ENCODE measurements at places on chromosomes 2 and 18. TPM values are rescaled to one million over a fixed set of nuclear protein-coding genes. Genes with fewer than 3 reads are reported as not detected.

GRCh38 chr2:38274286-38275276 lies 102.5 kb downstream of the ATL2 start:
- peak; percentile 87 for DNase-seq

DNA sequence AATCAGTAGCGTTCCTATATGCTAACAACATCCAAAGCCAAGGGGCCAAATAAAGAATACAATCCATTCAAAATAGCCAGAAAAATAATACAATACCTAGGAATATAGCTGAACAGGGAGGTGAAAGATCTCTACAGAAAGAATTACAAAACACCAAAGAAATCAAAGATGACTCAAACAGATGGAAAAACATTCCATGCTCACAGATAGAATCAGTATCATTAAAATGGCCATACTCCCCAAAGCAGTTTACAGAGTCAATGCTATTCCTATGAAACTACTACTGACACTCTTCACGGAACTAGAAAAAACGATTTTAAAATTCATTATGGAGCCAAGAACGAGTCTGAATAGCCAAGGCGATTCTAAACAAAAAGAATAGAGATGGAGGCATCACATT lies 57.4 kb downstream of the CCBE1 start:
- DNase-seq = no peak

DNA sequence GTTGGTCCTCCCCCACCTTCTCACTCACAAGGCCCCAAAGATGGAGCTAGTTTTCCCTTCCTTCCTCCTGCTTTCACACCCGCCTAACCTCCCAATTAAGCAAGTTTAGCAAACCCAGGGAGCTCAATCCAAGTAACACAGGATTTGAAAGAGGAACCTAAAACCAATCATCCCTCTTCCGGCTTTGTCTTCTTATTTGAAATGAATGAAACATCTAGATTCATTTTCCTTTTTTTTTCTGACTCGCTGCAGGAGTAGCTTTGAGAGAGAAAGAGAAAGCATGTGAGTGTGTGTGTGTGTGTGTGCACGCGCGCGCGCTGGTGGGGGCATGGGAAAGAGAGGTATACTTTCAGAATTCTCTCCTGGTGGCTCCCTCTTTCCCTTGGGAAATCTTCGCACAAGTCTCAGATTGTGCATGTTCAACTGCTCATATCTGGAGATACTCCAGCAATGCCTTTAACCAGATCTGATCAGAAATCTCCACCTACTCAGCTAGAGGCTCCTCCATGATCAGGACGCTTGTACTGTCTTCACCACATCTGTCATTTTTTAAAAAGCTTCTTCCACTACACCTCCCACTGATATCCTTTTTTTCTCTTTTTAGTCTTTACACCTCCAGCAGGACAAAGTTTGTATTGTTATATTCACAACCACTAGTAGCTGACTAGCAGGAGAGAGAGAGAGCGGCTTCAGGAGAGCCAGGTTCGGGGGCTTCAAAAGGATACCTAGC lies 1.7 kb downstream of the SLC8A1 start:
- DNase-seq = no peak

DNA sequence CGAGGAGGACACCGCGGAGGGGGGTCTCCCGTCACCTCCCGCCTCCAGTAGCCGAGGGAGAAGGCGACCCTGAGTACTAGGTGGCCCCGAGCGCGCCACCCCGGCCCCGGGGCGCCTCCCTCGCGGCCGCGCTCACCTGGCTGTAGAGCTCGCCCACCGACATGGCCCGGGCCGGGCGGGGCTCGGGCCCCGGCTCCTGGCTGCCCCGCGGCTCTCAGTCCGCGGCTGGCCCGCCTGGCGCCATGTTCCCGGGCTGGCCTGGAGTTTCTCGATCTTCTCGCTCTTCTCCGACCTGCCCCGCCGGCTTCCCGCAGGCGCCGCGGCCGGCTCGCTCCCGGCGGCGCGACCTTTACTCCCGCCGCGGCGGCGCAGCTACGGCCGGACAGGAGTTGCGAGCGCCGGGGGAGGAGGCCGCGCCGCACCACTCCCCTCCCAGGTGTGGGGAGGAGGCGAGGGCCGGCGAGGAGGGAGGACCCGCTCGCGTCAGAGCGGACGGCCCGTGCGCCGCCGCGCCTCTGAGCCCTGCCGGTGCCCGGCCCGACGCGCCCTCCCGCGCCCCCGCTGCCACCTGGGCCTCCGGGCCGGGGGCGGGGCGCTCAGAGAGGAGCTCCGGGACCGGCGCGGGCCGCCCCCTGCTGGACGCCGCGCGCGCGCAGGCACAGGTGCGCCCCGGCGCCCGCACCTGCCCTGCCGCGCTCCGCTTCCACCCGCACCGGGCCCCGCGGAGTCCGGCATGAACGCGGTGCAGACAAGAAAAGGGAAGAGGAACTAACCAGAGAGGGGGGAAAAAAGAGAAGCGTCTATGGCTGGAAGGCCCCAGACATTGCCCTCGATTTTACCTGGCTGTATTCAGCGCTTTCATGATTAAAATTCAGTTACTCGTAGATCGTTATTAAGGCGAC lies at the start of gene MYO5B:
MYO5B (minus strand) TSS at position 517 of the 902 bp plus-strand sequence; CDS start at position 163, 354 bp downstream.
- DNase-seq = peak; percentile 7

DNA sequence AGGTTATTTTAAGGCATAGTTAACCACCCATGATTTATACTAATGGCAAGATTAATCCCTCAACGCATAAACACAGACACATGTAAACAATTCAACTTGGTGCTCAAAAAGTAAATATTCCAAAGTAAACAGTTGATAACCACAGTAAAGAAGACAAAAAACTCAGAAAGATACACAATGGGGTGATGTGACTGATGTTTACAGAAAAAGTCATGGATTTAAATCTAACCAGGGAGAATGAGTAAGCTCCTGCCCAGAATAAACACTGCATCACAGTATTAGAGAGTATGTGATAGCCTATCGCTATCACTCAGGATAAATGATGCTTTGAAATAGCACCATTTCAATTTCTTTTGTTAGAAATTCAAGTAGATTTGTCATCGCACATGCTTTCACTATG lies 49.3 kb downstream of the HIBCH start:
- DNase-seq = peak; percentile 21

DNA sequence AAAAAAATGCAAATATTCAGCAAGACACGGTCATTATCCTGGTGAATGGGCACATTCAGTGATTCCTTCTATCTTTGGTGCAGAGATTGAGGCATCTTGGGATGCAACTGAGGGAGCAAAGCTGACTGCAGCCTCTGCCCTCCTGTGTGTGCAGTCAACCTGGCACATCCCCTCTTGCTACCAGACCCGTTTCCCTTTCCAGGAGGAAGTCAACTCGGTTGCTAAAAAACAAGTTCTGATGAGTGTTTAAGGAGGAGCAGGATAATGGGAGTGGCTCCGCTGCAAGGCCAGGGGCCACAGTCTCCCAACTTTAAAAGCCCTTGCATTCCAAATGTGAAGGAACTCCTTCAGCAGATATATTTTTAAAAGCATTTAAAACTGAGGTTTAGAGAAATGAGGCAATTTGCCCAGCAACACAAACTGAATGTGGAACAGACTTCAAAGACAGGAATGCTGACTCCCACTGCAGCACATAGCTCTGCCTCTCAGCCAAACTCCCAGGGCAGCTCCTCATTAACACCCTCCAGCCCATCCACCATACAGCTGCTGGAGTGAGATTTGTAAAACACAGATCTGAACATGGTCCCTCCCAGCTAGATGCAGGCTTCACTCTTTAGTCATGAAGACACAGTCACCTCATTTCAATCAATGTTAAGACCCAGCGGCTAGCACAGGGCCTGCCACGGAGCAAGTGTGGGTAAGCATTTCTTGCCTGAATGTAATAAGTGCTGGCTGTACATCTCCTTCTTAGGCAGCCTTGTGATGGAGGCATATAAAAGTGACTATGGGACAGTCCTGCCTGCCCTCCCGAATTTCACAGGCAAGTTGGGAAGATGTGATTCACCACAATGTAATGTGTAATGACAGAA lies 54.3 kb downstream of the VSNL1 start:
- no peak for DNase-seq

DNA sequence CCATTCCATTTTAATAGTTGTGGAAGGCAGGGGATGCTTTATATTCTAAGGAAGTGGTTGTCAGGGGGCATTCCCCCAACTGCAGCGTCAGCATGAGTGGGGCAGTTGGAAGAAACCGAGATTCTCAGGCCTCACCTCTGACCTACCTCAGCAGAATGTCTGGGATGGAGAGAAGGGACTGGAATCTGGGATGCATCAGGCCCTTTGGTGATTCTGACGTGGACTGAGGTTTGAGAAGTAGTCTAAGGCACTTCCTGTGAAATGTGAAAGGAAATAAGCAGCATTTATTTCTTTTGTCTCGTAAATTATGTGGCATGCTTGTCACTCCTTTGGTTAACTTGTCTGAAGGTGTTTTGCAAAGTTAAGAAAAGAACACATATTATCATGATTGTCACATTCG lies 540.7 kb upstream of the NETO1 start:
- no peak for DNase-seq

SLC16A14 gene
- 0.37 TPM for polyA plus RNA-seq

XDH gene
- polyA plus RNA-seq = 0.71 TPM

UGT1A4 gene
- 0.05 TPM for polyA plus RNA-seq

GPR39 gene
- 13.3 TPM for polyA plus RNA-seq

ACTG2 gene
- polyA plus RNA-seq = 0.26 TPM

FOXI3 gene
- not detected for polyA plus RNA-seq

ABCG5 gene
- not detected for polyA plus RNA-seq

RND3 gene
- polyA plus RNA-seq = 56.8 TPM

METAP1D gene
- 7.3 TPM for polyA plus RNA-seq
